ENCODE measurements at places on chromosomes 12 and 14.

GRCh38 chr14:85233756-85234155, 296.2 kb upstream of the FLRT2 start:
- DNase-seq = no peak

DNA sequence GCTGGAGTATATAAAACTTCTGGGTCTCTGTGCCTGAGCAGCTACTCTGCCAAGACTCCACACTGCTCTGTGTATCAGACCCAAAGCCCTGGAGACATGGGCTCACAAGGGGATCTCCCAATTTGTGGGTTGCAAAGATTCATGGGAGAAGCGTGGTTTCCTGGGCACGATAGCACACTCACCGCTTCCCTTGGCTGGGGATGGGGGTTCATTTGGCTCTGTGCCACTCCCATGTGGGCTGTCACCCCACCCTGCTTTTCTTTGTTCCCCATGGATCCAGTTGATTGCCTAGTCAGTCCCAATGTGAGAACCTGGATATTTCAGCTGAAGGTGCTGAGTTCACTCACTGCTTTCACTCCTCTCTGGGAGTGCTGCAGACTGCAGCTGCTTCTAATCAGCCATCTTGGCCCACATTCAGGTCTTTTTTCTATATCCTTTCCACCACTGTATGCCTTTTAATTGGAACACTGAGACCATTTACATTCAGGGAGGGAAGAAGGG, 40.0 kb upstream of the PCNX4 start:
- DNase-seq = peak; percentile 12

GRCh38 chr12:64187794-64188193, 34.3 kb downstream of the KICS2 start:
- DNase-seq = no peak

DNA sequence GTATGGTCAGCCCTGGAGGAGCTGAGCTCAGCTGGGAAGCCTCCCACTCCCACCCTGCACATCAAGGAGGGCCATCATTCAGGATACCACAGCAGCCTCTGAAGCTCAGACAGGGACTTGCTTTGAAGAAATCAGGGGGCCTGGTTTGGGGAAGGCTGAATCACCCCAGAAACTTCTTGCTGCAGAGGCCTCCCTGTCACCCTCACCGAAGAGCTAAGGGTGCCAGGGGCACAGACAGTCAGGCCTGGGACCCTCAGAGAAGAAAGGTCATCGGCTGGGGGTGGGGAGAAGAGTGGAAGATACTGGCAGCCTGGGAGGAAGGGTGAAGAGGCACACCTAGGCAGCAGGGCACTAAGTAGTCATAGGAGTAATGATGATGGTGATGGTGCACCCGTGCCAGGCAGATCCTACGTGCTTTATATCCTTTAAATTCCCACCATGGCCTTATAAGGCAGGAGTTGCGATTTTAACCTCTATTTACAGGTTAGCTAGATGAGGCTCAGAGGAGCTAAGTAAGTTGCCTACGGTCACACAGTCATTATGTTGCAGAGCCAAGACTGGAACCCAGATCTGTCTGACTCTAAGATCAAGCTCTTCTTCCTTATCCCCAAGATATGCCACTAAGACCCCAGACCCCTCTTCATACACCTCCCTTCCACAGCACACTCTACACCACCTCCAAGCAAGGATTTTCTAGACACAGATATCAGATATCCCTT, 28.5 kb upstream of the PNMA1 start:
- no peak for DNase-seq

DNA sequence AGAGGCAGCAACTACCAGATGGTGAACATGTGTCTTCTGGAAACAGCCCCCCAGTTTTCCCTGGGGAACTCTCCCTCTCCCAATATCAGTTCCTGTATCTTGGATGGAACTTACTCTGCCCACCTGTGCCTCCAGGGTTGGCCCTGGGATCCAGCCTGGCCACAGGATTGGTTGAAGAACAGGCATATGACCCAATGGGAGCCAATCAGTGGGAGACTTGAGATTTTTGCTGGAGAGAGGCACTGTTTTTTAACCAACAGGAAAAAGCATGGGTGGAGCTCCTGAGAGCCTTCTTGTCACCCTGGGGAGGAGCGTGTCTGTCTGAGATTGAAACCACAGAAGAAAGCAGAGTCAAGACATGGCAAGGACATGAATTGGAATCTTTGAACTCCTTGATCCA, 33.6 kb upstream of the COX6A1 start:
- DNase-seq = no peak

DNA sequence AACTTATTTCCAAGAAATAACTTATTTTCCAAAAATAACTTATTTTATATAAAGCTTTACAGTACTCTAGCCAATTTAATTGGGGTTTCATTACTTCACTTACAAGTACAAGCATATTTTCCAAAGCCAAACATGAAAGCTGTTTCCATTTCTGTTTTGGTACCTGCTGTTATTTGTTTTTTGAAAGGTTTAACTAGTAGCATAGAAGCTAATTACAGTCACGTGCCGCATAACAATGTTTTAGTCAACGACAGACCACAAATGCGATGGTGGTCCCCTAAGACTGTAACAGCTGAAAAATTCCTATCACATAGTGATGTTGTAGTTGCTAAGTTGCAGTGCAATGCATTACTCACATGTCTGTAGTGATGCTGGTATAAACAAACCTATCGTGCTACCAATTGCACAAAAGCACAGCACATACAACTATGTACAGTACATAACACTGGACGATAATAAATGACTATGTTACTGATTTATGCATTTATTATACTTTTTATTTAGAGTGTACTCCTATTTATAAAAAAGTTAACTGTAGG, 21.7 kb downstream of the PTPN21 start:
- no peak for DNase-seq

DNA sequence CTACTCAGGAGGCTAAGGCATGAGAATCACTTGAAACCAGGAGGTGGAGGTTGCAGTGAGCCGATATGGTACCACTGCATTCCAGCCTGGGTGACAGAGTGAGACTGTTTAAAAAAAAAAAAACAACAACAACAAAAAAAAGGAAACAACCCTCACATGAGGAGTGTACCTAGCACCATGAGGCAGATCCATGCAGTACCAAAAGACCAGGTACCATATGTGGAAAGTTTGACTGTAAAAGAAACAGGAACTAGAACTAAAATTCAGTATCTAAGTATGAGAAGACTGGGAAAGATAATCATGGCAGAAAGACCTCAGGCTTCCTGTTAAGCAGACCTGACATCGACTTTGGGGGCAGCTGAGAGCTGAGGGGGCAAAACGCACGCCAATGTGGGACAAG, 55.1 kb downstream of the TRAFD1 start:
- DNase-seq = no peak

DNA sequence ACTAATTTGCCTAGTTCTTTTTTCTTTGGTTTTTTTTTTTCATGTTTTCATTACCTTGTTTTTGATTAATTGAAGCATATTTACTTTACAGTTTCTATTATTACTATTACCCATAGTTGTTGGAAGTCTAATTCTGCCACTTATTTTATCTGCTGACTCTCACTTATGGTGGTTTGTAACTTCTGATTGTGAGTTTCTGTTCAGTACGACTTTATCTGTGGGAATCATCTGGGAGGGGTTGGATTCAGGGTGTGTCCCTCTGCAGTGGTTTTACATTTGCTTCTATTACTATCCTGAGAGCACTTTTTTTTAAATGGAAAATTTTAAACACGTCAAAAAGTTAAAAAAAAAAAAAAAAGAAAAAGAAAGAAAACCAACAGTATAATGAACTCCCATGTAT, 26.4 kb upstream of the SOS2 start:
- no peak for DNase-seq

- DNase-seq = no peak
These were observed 9.9 kb downstream of the GPHB5 start for GRCh38 chr14:63308723-63309317.

- peak; percentile 81 for DNase-seq
These were observed at the start of gene TBC1D30 for GRCh38 chr12:64824500-64825142. Gene TBC1D30 (plus strand): TSS chr12:64824647. CDS start chr12:64824880, 233 bp downstream.

- DNase-seq = peak; percentile 39
These were observed 747 bp downstream of the IRF2BPL start for GRCh38 chr14:77027538-77028383.
